LoVo (cell line): ENCODE measurements at places on chromosomes 7 and 10.

- no peak for DNase-seq
Measured at GRCh38 chr10:110651044-110651958, 7.2 kb downstream of the RBM20 start.

DNA sequence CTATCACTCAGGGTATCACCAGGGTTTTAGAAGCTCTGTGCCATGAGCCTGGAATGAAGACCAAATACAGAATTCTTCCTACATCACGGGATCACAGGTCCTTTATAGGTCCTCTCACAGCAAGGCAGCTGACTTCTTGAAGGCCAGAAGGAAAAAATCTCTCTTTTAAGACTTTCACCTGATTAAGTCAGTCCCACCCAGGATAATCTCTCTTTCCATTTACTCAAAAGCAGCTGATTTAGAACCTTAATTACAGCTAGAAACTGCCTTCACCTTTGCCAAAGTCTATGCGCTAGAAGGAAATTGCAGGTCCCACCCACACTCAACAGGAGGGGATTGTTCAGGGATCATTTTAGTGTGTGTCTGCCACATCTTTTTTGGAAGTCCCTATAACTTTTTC, 135.1 kb downstream of the RAB11FIP2 start:
- no peak for DNase-seq

DNA sequence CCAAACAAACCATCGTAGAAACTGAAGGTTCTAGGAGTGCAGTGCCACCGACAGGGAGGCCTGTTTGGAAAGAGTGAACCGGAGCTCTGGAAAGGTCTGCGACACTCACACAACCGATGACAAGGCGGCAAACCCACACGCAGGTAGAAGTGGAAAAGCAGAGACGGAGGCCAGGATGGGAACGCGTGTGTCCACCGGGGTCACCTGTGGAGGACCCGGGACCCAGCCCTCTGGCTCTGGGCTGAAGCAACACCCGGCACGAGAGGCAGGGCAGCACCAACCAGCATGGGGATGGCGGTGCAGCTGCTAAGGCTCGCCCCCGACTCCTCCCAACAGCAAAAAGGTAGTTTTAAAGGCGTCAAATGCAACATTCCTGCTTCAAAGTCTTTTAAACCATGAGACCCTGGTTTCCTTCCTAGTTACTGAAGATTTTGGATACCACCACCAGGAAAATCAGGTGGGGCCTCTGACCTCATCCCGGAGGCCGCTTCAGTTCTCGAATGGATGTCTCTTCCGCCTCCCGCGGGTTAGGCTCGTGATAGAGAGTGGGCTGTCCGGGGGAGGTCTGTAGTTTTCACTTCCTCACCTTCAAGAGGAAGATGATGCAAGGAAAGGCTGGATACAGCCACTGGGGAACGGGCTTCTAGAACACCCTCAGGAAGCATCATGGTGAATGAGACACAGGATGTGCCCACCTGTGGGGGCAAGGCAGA, 115.5 kb downstream of the SMURF1 start:
- no peak for DNase-seq

GRCh38 chr10:88372051-88372715, 210.9 kb downstream of the RNLS start:
- no peak for DNase-seq

GRCh38 chr10:47381427-47382379, 2.4 kb downstream of the ZNF488 start:
- no peak for DNase-seq

DNA sequence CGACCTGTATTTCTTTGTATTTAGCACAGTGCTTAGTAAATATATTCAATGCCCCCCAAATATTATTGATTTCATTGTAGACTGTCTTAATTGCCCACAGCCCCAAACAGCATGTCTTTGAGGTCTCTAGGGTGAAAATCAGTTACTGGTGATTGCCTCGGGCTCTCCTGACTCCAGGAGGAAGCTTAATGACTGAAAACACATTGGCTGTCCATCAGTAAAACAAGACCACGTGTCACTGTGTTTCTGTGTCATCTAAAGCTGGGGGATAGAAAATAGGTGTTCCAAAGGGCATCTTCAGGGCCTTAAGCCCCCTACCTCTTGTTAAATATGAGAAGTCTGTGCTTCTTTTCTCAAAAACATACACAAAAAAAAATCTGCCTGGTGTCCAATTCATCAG, 67.9 kb downstream of the CACNA2D1 start:
- DNase-seq: no peak

- no peak for DNase-seq
Measured at GRCh38 chr7:31679574-31680305, 7.3 kb upstream of the PPP1R17 start.

- DNase-seq: no peak
Measured at GRCh38 chr7:106239406-106239805, 45.4 kb downstream of the NAMPT start.

- DNase-seq: no peak
Measured at GRCh38 chr7:14902589-14903067, at the start of gene DGKB. DGKB (minus strand) TSS chr7:14902751.

- peak; percentile 73 for DNase-seq
Measured at GRCh38 chr10:69801434-69802315, at the start of gene COL13A1. COL13A1 (plus strand) TSS chr10:69801906; CDS start chr10:69802424, 518 bp downstream.

GRCh38 chr10:50395271-50395670, 144.0 kb upstream of the ASAH2 start:
- DNase-seq: no peak

- no peak for DNase-seq
Measured at GRCh38 chr10:1552406-1552805, 184.9 kb downstream of the ADARB2 start.

- DNase-seq: no peak
Measured at GRCh38 chr10:121183236-121183635, 332.1 kb downstream of the WDR11 start.

GRCh38 chr10:71970331-71970730, 6.1 kb downstream of the CHST3 start:
- peak; percentile 3 for DNase-seq

GRCh38 chr10:74934100-74934812, 107.9 kb downstream of the KAT6B start:
- DNase-seq: no peak

GRCh38 chr10:113031147-113031546, 81.1 kb downstream of the TCF7L2 start:
- DNase-seq: no peak

DNA sequence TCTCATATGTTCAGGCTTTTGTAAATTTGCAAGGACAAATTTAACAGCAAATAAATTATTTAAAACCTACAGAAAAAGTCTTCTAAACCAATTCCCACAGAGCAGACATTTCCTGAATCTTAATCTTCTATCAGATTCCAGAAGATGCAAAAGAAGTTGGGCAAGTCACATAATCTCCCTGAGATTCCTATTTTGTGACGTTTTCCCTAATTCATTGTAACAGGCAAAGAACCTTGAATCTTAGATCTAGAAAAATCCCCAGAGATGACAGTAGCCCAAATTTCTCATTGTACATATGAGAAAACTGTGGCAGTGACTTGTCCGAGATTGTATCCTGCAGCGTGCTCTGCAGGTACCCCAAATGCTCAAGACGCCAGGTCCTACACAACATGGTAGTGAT, 4.9 kb downstream of the ITPRID1 start:
- DNase-seq: no peak

DNA sequence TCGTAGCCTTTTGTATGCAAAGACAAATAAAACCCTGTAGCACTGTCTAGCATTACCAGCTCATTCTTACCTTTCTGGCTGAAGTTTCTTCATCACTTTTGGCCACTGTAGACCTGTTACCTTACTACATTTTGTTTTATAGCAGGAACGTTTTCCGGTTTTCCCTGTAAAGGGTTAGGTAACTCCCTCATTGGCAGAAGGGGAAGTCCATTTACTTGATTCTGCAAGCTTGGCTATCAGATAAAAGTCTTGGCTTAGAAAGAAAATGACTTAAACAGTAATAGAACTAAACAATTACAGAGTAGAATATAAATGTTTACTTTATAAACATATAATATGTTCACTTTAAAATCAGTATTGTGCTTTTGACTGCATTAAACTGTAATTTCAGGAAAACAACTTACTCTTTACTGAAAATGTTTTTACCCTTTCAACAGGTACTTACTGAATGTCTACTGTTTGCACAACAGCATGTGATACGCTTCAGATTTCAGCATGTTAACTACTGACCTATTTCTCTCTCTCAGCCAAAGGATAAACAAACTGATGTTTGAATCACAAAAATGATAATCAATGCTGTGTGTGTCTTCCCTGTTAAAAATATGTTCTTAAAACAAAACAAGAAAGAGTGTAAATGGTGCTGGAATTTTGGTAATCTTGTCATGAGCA, 67.1 kb downstream of the OTUD1 start:
- no peak for DNase-seq

DNA sequence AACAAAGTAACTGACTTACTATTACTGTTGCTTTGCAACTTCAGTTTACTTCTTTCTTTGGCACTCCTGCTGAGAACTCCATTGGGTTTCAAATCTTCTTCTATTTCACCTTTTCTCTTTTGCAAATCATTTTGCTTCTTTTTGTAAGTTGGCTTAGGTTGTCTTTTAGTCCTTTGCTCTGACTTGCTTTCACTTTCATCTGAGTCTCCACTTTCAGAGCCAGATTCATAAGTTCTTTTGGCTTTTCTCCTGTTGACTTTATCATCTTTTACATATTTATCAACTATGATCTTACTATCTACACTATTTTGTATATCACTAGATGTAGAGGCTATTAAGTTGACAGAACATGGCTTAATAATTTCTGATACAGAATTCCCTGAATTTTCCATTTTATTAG, 73.4 kb downstream of the NRBF2 start:
- DNase-seq: no peak

GRCh38 chr7:27133409-27134231, 3.1 kb upstream of the HOXA4 start:
- no peak for DNase-seq

GRCh38 chr7:86643561-86644281, at the start of gene GRM3:
GRM3 (plus strand) TSS chr7:86643909; CDS start chr7:86765146, 121,237 bp downstream.
- DNase-seq: no peak

DNA sequence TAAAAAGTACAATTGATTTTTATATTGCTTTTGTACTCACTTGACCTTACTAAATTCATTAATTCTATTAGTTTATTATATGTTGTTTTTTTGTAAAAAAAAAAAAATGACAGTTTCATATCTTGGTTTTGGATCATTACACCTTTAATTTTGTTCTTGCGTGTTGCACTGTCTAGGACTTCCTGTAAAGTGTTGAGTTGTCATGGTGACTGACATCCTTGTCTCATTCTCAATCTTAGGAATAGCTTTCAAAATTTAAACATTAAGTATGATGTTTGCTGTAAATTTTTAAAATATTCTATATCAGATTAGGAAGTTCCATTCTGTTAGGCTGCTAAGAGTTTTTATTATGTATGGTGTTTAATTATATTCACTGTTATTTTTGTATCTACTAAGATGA, 139.1 kb downstream of the ARHGAP12 start:
- DNase-seq: no peak

DNA sequence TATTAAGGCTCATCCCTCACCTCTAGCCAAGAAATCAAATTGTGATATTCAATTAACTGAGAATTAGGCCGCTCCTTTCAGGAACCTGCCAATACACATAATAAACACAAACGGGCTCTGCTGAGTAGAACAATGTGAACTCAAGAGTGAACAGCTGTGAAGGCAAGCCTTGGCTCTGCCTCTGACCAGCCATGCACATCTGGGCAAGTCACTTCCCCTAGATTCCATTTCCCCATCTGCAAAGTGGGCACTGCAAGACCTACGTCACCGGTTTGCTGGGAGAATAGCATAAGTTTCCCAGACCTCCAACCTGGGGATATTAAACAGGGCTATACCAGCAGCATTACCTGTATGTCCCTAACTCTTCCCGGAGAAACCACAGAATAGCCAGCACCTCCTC, 355.2 kb downstream of the TNS3 start:
- no peak for DNase-seq

- DNase-seq: no peak
Measured at GRCh38 chr7:103009466-103010185, 65.0 kb downstream of the FBXL13 start.

GRCh38 chr7:107394276-107394675, 75.6 kb upstream of the GPR22 start:
- DNase-seq: no peak

- no peak for DNase-seq
Measured at GRCh38 chr10:86715156-86715795, 41.1 kb upstream of the BMPR1A start.

GRCh38 chr7:152015600-152015999, 9.9 kb upstream of the GALNT11 start:
- DNase-seq: no peak

- DNase-seq: peak; percentile 43
Measured at GRCh38 chr10:51729822-51730555, 30.6 kb upstream of the CSTF2T start.

GRCh38 chr7:155268921-155269650, 28.6 kb upstream of the INSIG1 start:
- DNase-seq: no peak

- DNase-seq: no peak
Measured at GRCh38 chr7:1922071-1922869, 252.2 kb downstream of the ELFN1 start.

GRCh38 chr7:139108266-139109187, 993 bp downstream of the ZC3HAV1 start:
- no peak for DNase-seq

- no peak for DNase-seq
Measured at GRCh38 chr10:17122726-17123661, 6.6 kb downstream of the CUBN start.

- DNase-seq: no peak
Measured at GRCh38 chr10:88582806-88583583, at the start of gene RNLS. RNLS (minus strand) TSS chr10:88583318.

- DNase-seq: no peak
Measured at GRCh38 chr10:67803588-67804394, 34.2 kb downstream of the DNAJC12 start.

DNA sequence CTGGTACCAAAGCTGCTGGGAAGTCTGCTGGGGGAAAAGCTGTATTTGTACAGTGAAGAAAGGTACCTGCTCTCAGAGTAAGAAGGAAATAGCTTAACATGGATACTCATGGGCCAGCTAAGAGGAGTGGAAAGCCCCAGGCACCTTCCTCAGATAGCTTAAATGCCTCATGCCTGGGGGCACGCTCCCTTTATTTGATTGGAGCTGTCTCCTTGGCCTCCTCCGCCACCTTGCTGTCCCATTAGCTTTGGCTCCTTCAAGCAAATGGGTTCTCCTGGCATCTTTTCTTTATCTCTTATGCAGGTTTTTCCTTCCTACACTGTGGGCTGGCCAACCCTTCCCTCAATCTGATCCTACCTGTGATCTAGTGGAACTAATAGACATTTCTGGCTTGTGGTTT, 318.5 kb downstream of the SH2D4B start:
- DNase-seq: no peak

- DNase-seq: no peak
Measured at GRCh38 chr7:44755698-44756627, 7.3 kb downstream of the ZMIZ2 start.

- DNase-seq: no peak
Measured at GRCh38 chr7:148021507-148022045, 569.0 kb upstream of the C7orf33 start.

GRCh38 chr10:2665772-2666171, 401.6 kb upstream of the PFKP start:
- DNase-seq: no peak
